ENCODE measurements at places on chromosomes 16 and 17. TPM values are rescaled to one million over a fixed set of nuclear protein-coding genes. Genes with fewer than 3 reads are reported as not detected.

Gene TMC7
- 2.2 TPM for total RNA-seq

GRCh38 chr17:13540546-13540945 lies 61.2 kb downstream of the HS3ST3A1 start:
- DNase-seq = no peak

- no peak for DNase-seq
Measured at GRCh38 chr17:78882540-78883088, 20.4 kb downstream of the CEP295NL start.

DNA sequence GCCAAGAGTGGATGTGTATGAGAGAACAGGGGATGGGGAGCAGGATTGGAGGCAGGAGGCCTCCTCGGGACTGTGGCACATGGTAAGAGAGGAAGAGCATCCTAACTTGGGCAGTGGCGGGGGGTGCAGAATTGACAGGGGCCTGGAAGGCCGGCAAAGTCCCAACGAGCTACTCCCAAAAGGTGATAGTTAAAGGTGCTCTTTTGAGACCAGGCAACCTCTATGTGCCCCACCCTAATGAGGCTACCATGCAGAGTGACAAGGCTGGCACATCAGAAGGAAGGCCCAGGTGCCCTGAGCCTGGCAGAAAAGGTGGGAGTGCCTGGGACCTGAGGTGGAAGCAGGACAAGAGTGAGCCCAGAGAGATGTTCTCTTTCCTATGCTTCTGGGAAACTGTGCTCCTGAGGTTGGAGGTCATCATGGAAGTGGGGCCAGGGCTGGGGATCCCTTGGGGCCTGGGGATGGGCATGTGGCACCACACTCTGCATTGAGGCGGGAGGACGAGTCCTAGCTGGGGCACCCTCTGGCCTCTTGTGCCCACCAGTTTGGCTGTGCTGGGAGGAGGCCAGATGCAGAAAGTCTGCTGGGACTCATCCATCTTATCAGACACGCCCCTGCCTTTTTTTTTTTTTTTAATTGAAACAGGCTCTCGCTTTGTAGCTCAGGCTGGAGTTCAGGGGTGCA lies 5.9 kb downstream of the RAB11FIP4 start:
- no peak for DNase-seq
